Stimulated activated CD4-positive, alpha-beta T cell treated with anti-CD3 and anti-CD28 coated beads, Interleukin-2, amount 100 ng/mL, for 24 hours (primary cell): ENCODE measurements at places on chromosomes 5 and 9.

GRCh38 chr5:114184006-114184405 is 177.9 kb upstream of the KCNN2 start:
- no peak for DNase-seq

- no peak for DNase-seq
Measured at GRCh38 chr5:124892185-124892848, 145.9 kb upstream of the ZNF608 start.

DNA sequence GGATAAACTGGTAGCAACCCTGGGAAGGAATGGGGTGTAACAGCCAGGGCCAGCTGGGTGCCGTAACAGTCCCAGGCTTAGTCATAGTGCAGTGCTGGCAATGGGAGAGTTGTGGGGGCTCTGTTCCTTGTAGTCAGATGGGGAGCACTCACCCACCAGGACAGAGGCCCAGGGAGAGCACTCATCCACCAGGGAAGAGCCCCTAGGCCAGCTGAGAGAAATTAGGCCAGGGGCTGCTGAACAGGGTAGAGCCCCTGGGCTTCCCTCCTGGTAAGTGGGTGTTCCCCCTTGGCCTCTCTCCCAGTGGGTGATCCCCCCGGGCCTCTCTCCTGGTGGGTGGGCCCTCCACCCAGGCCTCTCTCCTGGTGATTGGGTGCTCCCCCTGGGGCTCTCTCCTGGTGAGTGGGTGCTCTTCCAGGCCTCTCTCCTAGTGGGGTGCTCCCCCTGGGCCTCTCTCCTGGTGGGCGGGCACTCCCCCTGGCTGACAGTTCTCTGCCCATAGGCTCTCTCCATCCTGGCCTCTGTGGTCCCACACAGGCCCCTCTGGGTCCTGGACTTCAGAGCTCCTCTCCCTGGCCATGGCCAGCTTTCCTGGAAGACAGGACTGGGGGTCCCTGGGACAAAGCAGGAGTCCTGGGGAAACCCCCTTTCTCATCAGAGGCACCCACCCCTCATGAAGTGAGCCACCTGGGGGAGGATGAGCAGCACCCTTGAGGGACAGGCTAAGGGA is 13.4 kb downstream of the FGD3 start:
- DNase-seq = no peak

DNA sequence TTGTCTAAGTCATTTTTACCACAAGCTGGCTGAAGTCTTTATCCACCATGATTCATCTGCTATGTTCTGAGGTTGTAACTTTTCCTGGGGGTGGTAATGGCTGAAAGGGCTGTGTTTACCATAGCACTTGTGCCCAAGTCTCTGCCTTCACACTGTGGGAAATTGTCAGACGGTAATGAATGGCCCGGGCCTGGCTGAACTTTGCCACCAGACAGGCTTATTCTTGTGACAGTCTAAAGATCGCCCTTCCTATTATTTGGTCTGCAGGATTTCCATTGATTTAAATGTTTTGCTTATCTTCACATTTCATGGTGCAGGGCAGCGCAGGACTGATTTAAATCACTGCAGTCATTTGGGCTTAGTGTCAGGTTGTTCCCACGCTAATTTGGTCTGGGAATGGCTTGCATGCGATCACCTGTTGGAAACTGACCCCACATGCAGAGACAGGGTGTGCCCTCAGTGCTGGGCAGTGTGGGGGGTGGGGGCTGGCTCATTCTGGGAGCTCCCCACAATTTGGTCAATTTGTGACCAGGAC is 109.3 kb upstream of the ICE1 start:
- DNase-seq = no peak

DNA sequence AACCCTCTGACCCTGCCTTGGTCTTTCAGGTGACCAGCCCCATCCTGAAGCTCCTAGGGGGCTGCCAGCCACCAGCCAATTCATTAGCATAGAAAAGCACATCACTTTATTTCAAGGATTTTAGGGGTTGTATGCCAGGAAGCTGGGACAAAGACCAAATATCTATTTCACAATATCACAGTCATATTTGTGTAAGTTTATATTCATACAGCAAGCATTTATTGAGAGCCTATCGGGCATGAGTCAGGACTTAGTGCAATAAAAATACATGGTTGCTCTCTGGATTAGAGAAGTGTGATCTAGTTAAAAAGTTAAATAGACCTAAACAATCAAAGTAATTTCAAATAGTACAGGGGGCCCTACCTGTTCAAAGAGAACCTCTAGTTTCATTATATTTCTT is 113.8 kb downstream of the ERCC6L2 start:
- no peak for DNase-seq

GRCh38 chr9:124844291-124844690 is 9.0 kb upstream of the WDR38 start:
- DNase-seq = no peak

DNA sequence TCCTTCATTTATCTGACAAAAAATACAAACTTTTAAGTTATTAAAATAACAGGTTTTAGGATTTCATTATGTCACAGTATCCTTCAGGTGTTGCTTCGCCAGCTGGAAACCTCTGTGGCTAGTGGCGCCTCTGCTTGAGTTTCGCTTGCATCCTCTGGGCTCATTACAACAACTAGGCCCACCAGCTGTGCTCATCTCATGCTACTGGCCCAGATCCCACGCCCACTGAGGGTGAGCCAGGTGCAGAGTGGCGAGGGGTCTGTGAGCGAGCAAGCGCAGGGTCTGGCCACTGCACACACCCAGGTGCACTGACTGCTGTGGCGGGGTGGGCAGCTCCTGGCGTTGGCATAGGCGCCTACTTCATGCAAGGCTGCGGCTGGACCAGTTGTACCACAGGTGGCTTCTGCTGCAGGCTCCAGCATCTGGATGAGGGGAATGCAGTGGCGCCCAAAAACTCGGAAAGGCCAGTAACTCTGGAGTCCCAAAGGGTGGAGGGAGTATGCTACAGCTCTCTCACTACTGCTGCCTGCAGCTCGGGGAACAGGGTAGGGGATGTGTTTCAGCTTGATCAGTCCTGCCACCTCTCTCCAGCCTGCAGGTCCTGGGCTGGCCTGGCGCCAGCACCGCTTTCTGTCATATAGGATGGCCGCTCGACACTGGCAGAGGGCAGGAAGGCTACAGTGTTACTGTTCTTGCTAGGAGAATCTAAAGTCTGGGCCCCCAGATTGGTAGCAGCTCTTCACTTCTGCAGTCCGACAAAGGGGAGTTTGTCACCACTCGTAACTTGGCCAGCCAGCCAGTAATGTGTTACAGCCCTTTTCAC is 452.1 kb downstream of the TUSC1 start:
- no peak for DNase-seq

GRCh38 chr9:96483733-96484390 is 33.9 kb downstream of the HABP4 start:
- no peak for DNase-seq

GRCh38 chr5:110242950-110243349 is 483.5 kb downstream of the TMEM232 start:
- DNase-seq = no peak

DNA sequence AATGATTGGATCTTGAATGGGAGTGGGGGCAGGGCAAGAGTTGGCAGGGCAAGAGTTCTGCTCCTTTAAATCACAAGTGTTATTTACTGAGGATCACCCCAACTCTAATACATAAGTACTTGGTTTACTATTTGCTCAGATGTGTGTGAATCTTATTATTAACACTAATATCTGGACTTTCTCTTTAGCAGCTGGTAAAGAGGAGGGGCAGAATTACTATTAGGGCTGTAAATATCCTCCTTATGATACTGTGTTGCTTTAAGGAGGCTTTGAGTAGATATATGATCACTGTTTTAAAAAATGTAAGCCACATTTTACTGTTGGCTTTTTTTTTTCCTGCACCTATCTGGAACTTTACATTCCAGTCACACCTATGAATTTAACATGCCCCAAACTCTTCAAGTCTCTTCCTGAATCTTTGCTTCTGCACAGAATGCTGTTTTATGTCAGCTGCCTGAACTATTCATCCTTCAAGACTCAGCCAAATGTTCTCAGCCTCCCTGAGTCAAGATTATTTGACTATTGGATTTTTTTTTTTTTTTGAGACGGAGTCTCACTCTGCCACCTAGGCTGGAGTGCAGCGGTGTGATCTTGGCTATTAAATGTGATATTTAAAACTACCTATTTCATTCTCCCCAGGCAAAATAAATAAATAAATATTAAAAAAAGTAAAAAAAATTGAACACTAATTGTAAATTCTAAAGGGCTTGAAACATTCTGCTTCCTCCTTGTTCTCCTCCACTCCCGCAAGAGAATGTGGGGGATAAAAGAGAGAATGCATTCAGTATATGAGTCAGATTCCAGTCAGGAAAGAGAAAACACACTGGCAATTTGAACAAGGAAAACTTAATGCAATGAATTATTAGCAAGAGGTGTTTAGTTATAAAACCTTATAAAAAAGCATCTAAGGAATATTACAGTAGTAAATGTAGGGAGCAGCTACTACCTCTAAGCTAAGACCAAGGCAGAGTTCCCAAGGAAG is 99.3 kb downstream of the FOCAD start:
- no peak for DNase-seq

DNA sequence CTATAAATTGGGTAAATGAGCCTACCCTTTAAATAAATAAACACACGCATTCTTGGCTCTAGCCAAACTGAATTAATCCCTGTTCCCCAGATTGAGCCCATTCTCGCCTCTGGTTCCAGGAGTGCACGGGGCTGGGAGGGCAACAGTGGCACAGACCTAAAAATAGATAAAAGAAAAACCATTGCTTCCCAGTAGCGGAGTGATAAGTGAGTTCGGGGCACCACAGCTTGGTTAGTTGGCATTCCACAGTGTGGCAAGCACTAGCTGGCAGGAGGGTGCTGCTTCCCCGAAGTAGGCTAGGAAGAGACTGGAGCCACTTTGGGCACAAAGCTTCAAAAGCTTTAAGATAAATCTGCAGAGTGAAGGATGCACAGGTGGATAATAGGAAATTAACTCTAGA is 322.2 kb upstream of the SGCD start:
- DNase-seq = no peak

- DNase-seq = no peak
Measured at GRCh38 chr5:73135429-73136054, 15.2 kb downstream of the TMEM171 start.

DNA sequence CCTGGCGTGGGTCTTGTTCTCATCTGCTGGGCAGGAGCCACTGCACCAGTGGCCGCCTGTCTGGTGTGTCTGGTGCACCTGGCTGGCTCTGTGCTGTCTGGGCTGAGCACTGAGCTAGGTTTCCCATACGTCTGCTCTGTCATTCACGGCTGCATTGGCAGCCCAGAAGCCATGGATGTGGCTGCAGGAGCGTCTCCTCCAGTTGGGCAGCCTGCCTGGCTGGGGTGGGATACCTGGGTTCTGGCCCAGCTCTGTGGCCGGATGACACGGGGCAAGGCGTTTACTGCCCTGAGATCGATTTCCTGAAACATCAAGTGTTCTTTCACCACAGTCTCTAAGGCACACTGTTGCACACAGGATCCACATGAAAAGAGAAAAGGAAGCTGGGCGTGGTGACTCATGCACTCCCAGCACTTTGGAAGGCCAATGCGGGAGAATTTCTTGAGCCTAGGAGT is 25.5 kb upstream of the SLC25A51 start:
- DNase-seq = no peak

DNA sequence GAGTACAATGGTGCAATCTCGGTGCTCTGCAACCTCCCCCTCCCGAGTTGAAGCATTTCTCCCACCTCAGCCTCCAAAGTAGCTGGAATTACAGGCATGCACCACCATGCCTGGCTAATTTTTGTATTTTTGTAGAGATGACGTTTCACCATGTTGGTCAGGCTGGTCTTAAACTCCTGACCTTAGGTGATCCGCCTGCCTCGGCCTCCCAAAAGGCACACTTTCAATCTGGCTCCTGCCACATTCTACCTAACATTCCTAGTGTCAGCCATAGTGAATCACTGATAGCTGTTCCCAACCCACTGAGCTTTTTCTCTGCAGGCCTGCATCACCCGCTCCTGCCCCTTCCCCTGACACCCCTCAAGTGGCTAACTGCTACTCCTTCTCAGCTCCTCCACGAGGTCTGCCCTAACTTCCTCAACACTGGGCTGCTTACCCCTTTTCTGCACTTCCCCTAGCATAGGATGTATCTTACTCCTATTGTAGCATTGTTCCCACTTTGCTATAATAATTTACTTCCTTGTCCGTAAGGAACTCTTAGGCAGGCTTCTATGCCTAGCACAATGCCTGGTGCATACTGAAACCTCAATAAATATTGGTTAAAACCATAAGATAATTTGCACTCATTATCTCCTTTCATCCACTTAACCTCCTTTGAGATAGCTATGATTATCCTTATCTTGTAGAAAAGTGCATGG is 42.0 kb upstream of the LIFR start:
- no peak for DNase-seq

DNA sequence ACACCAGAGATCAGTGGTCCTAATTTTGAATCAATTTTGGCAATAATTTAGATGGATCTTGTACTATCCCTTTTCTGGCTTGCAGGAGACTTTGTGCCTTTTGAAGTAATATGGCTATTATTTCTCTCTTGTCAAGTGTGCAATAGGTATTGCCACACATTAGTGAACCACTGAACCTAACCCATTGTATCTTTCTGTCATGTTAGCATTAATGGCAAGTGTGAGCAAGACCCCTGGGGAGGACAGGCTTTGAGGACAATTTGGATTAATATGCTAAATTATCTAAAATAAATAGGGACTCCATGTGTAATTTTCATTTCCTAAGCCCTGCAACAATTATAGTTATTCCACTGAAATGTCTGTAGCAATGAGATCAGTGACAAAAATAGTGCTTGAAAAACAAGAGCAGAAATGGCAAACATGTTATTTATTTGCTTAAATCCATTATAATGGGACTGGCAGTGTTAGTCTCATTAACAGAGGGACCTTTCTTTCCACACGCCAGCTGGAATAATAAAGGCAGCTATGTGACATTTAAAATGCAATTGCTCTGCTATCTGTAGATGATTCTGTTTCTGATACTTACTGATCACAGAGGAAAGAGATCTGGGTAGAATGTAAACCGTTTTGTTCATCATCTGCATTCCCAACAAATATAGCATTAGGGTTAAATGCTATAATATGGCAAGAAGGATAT is 753.3 kb upstream of the ZNF608 start:
- no peak for DNase-seq

- DNase-seq = no peak
Measured at GRCh38 chr5:16721151-16722096, 104.6 kb upstream of the RETREG1 start.

DNA sequence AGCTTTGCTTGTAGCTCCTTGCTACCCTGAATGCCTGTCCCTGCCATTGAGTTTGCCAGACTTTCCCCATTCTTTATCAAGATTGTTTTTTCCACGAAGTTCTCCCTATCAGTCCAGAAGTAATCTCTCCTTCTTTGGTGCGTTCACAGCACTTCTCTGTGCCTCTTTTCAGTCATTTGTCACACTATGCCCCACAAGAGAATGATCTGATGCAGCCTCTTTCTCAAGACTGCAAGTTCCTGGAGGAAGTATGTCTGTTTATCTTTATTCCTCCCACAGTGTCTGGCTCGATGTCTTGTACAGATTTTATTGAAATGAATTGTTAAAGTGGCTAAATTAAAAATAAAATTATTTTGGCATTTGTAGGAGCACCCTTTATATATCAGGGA is 99.3 kb downstream of the CCDC192 start:
- no peak for DNase-seq
